Naive thymus-derived CD4-positive, alpha-beta T cell (primary cell): ENCODE measurements at places on chromosomes 12 and 14.

- DNase-seq, result no peak
These were observed 13.2 kb upstream of the MDM2 start for GRCh38 chr12:68794653-68795251.

- no peak for DNase-seq
These were observed 239.2 kb downstream of the SPTSSA start for GRCh38 chr14:34222867-34223266.

- DNase-seq, result no peak
These were observed 3.0 kb downstream of the LUM start for GRCh38 chr12:91108196-91108755.

GRCh38 chr12:67047634-67048033 lies 221.5 kb upstream of the CAND1 start:
- DNase-seq, result no peak

- no peak for DNase-seq
These were observed 905 bp downstream of the LRRC23 start for GRCh38 chr12:6905414-6906040.

GRCh38 chr12:132117558-132117875 lies 26.6 kb downstream of the DDX51 start:
- no peak for DNase-seq

DNA sequence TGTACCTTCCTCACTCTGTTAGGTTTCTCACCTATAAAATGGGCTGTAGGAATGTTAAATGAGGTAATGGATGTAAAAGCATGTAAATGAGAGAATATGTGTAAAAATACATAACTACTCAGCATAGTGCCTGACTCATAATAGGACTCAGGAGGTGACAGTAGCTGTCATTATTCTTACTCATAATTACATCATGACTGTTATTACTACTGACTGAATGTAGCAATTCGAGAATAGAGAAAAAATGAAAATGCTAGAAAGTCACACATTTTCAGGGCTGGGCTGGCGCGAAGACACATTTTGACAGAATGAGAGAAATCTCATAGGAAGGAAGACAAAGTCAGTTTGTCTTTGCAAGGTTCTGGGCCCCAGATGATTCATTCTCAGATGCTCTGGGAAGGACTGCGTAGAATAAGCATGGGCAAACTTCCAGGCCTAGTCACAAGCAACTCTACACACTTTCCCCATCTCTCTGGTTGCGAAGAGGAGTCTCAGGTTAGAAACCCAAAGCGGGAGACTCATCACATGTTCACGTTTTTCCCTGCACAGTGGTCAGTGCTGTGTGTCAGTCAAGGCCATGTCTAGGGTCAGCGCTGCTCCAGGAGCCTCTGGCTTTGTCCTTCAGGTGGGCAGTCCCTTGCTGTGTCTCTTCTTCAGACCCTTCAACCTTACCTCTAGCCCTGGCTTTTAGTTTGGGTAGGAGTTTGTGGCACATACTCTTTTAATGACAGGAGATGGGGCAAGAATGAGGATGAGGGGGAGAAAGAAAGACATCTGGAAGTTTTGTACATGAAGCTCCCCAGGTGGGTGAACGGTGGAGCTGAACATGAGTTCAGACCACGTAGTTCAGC lies 8.4 kb downstream of the GPRC5A start:
- no peak for DNase-seq

DNA sequence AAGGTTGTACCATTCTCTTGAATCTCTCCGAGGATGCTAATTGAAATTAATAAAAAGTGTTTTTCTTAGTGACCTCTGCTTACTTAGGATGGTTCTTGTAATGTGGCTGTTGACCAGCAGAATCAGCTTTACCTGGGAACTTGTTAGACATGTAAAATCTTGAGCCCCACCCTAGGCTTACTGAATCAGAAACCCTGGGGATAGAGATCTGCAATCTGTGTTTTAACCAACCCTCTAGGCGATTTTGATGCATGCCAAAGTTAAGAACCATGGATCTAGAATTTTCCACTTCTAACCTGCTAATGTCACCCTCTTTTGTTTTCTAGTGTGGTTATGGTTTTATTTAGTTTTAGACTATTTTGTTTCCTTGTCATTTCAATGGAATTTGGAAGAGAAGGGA lies 6.5 kb downstream of the NUBPL start:
- no peak for DNase-seq

DNA sequence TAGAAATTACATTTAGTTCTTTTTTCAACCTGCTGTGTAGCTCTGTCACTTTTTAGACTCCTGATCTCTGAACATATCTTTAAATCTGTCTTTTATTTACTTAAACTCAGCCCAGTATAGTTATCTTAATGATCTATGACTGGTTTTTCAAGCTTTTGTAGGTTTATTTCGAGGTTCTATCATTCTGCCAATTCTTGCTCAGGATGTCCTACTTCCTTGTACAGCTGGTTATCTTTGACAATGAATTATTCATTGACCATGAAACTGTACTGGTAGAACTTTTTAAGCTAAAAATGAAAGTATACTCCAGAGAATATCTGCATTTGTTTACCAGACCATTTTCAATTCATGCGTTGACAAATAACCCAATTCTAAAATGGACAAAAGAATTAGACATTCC lies 37.8 kb downstream of the TC2N start:
- DNase-seq, result no peak

DNA sequence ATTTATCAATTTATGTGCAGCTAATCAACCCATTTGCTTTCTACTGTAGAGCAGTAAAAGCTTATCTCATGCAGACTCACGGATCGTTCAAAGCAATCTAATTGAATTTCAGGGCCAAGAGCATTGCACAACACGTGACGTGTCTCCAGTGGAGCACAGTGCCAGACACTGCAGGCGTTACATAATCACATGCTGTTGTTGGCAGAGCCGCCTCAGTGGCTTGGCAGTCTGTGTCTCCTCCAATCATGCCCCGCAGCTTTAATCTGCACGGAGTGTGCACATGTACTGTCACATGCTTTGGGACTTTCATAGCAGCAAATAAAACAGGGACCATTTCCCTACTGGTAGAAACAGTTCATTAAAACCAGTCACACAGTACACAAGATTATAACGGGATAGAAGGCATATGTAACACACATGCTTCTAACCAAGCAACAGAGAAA lies 309.3 kb downstream of the ITPR2 start:
- no peak for DNase-seq

DNA sequence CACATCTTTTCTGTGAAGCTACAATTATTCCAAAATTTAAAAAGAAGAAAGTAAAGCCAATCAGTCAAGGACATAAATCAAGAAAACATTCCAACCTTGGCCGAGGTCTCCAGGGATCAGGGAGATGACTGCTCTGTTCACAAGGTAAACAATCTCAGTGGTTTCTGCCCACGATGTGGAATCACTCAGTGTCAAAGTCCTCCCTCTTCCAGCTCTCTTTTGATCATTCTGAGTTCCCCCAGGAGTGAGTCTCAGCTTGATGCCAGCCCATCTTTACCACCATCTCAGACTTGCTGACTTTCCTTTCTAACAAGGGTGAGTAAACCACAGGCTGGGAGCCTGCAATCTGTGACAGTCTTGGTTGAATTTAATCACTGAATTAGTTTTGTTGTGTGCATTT lies 4.8 kb upstream of the SERPINA9 start:
- DNase-seq, result no peak

DNA sequence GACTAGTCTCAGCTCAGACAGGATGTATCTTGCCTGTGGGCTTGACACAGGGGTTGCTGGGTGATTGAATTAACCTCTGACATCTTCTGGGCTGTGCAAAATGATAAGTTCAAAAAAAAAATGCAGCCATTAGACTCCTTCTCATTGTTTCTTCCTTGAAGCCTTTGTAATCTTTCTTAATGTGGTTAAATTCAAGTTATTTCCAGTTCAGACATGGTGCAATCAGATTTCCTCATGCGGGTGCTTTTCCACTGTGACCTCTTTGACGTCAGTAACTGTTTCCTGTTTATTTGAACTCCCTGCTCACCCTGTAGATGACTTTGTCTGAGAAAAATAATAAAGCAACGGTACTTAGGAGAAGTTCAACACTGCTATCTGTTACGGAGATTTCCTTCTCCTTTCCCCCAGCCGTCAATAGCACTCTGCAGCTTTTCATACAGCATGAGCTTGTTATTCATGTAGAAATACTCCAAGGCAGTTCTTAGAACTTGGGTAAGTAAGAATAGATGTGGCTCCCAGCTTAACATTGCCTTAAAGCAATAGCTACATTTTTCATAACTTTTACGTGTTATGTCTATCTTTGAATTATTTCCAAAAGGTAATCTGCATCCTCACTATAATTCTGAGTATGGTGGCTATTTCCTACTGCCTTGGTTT lies 155.5 kb downstream of the PRKCH start:
- DNase-seq, result peak; percentile 94

- DNase-seq, result peak; percentile 60
These were observed 55.0 kb upstream of the NELL2 start for GRCh38 chr12:44930972-44931600.

GRCh38 chr12:104055686-104056388 lies 5.8 kb upstream of the GLT8D2 start:
- DNase-seq, result no peak

- no peak for DNase-seq
These were observed 1327.5 kb upstream of the FLRT2 start for GRCh38 chr14:84202486-84202885.

DNA sequence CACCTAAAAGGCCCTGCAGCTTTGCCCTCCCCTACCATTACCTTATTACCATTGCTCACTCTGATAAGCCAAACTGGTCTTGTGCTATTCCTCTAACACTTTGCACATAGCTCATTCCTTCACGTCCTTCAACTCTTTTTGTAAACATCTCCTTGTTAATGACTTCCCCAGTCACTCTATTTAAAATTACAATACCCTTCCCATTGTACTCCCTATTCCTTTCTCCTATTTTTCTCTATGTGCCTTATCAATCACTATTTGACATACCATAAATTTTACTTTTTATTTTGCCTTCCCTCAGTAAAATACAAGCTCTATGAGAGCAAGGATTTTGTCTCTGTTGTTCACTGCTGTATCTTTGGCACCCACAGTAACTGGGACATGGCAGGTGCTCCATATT lies 5.4 kb downstream of the SARNP start:
- DNase-seq, result no peak

DNA sequence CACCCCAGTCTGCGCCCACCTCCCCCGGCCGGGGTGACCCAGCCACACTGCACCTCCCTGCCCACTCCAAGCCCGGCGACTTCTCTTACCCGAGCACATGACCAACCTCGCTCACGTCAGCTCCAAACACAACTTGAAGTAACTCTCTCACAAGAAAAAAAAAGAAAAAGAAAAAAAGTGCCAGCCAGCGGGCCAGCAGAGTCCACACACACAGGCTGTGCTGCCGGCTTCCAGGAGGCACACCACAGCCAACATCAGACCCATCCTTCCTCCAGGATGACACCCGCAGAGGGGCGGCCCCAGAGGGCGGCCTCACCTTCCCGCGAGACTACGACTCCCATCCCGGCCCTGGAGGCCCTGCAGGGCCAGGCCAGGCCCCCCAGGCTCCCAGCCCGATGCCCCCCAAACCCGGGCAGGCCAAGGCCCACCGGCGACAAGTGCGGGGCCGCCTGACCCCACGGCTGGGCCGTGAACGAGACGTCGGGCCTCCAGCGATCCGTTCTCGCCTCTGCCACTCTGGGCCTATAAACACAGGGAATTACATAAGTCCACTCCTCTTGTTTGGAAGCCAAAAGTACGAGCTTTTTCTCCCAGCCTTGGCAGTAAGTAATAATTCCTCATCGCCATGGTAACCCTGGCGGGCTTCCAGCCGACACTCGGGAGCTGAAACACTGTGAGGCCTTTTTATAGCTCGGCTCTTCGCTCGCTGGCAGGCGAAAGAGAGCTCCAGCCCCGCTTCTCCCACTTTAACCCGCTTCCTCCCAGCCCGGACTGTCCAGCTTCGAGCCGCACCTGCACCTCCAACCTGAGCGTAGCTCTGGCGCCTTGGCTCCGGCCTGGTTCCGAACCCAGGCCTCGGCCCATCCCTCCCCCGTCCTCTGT lies 49.1 kb downstream of the NCOR2 start:
- DNase-seq, result no peak

DNA sequence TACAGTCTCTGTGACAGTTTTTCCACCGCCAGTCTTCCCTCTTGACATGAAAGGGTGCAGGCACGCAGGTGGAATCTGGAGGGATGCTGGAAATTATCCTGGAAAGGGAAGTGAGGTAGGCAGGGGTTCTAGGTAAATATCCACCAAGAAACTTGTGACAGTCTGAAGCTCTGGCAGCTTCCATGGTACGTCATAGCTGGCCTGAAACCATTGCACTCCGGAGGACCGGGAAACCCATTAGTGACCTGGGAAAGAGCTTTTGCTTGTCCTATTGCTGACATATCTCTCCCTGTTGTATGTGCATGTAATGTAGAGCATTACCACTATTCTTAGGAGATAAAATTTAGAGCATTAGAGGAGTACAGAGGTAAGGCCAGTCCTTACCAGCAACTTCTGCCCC lies 275.9 kb downstream of the EGLN3 start:
- DNase-seq, result no peak

DNA sequence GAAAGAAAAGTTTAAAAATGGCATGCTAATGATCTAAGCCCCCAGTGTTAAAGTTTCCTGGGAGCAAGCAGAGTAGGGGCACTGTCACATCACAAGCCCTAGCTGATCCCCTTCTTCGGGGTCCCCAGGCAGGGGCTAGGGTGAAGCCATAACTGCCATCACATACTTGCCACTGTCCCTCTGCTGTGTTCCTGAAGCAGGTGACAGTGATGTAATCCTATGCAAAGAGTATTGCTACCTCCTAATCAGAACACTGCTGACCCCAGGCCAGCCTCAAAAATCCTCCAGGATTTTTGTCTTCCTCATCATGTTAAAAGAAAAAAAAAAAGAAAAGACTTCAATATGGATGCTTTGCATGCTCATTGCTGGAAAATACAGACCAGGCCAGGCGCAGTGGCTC lies 1.2 kb upstream of the RFC5 start:
- no peak for DNase-seq

- no peak for DNase-seq
These were observed 65.9 kb upstream of the WSCD2 start for GRCh38 chr12:108063192-108063591.

DNA sequence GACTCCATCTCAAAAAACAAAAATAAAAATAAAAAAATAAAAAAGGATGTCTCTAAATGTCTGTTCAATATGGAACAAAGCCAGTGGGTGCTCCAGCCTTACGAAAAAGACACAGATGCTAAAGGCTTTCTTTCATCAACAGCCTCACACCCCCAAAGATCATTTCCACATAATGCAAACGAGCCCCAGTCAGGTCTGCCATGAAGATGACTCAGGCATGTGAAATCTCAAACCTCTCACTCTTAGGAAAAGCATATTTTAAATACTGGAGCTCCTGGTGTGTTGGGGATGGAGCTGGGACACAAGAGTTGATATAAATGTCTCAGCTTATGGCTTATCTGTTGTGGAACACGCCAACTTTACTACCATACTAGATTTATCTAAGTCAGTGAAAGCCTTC lies 49.9 kb upstream of the PLXNC1 start:
- no peak for DNase-seq

GRCh38 chr12:31714406-31715271 lies 14.2 kb downstream of the AMN1 start:
- DNase-seq, result no peak
